Activated gamma-delta T cell treated with anti-CD3 and anti-CD28 coated beads, Interleukin-2, amount 50 U/mL, for 16 hours (primary cell): ENCODE measurements at places on chromosomes 11 and 22.

- no peak for DNase-seq
These were observed 32.5 kb upstream of the OR10D3 start for GRCh38 chr11:124150684-124151083.

- DNase-seq: no peak
These were observed 128.1 kb downstream of the CTTN start for GRCh38 chr11:70526116-70527045.

- DNase-seq: no peak
These were observed 112.1 kb upstream of the ZC3H12C start for GRCh38 chr11:109981031-109981636.

DNA sequence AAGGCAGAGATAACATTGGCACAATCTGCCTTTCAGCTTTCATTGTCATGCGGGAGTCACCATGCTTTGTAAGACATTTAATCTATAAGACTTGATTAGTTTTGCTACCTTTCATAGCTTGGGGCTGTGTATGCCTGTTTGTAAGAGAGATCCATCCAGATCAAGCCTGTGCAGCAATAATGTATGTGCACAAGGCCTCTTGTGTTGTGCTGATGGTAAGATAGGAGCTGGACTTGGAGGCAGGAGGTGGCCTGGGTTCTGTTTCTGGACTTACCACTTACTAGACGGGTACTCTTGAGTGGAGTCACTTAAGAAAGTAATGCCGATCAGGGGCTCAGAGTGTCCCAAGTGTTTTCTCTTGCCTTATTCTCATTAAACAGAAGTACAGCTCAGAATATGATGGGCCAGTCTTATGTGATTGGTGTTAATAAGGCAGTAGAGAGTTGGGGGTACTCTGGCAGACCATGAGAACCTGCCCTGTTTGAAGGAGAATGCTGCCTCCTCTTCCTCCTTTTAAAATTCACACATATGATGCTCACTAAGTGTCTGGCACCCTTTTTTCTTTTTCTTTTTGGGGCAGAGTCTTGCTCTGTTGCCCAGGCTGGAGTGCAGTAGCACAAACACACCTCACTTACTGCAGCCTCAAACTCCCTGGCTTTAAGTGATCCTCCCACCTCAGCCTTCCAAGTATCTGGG is 30.9 kb downstream of the PTPRJ start:
- no peak for DNase-seq

- no peak for DNase-seq
These were observed 298.9 kb downstream of the BUD13 start for GRCh38 chr11:116473790-116474346.

GRCh38 chr11:35354644-35355043 is 64.7 kb downstream of the SLC1A2 start:
- DNase-seq: no peak

DNA sequence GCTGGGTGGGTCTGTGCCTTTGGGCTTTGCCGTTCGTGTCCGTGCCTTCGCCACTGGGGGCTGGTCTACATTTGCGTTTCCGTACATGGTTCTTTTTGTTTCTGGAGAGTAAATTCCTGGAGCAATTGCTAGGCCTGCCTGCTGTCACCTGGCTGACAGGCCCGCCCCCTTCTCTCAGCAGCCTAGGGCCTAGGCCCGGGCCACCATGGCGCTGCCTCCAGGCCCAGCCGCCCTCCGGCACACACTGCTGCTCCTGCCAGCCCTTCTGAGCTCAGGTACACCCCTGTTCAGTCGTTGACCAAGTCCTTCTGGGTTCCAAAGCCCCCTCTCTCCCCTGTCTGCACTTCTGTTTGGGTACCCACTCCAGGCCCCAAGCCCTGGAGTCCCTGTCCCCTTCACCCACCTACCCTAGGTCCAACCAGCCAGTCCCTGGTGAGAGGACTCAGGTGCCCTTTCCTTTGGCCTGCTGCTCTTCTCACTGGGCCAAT is 649 bp downstream of the TMEM25 start:
- no peak for DNase-seq

DNA sequence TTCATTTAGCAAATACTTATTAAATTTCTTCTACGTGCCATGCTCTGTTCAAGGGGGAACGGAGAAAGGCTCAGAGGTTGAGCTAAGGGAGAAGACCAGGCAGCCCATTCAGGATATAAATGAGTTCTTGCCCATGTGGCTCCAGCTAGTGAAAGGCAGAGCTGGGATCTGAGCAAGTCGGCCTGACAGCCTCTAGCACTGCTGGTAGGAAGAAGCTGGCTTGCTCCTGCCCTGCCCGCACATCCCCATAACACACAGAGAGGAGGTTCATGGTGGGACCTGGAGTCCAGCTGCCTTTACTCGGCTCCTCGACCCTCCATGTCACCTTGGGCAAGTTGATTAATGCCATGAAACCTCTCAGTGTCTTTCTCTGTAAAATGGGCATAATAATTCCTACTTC is 2.0 kb downstream of the SLC15A3 start:
- no peak for DNase-seq

DNA sequence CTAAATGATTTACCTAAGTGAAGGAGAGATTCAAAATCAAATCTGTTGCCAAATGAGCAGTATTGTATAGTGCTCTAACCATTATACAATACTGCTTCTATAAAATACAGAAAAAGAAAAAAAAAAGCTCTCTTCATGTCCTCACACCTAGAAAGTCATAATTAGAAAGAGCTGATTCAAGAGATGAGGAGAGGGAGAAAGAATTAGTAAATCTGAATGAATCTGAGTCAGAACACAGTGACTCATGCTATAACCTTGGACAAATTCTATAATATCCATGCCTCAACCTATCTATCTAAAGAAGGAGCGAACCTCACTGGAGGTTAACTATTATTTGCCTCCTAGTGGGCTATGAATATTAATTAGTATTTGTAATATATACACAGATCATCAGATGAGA is 29.4 kb downstream of the AMBRA1 start:
- no peak for DNase-seq

DNA sequence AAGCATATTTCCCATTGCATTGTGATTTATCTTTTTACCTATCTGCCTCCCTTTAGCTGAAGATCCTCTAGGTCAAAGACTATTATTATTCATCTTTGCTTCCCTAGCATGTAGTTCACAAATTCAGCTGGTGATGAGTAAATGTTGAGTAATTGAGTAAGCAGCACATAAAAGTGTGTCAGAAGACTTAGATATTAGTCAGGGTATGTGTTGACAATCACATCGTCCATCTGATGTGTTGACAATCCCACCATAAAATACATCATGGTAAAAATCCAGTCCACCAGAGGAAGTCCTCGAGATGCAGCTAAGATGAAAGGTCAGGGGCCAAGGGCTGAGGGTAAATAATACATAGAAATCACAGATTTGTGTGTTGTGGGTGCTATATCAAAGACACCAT is 22.9 kb upstream of the ABTB2 start:
- no peak for DNase-seq

GRCh38 chr11:124152770-124153407 is 30.3 kb upstream of the OR10D3 start:
- DNase-seq: no peak

GRCh38 chr11:76839311-76839710 is 21.4 kb upstream of the ACER3 start:
- no peak for DNase-seq
